ENCODE measurements at places on chromosomes 7 and 10. TPM values are rescaled to one million over a fixed set of nuclear protein-coding genes. Genes with fewer than 3 reads are reported as not detected.

Gene SHH
- not detected for total RNA-seq

Gene ATP6V0A4
- total RNA-seq, result not detected

Gene CNNM1
- total RNA-seq, result 0.22 TPM

Gene TDRD1
- total RNA-seq, result 1.2 TPM

Gene PROSER2
- 1.3 TPM for total RNA-seq

Gene FFAR4
- 0.08 TPM for total RNA-seq

Gene OR13A1
- not detected for total RNA-seq

- DNase-seq, result no peak
Measured at GRCh38 chr7:158824028-158824427, 5.3 kb downstream of the ESYT2 start.

DNA sequence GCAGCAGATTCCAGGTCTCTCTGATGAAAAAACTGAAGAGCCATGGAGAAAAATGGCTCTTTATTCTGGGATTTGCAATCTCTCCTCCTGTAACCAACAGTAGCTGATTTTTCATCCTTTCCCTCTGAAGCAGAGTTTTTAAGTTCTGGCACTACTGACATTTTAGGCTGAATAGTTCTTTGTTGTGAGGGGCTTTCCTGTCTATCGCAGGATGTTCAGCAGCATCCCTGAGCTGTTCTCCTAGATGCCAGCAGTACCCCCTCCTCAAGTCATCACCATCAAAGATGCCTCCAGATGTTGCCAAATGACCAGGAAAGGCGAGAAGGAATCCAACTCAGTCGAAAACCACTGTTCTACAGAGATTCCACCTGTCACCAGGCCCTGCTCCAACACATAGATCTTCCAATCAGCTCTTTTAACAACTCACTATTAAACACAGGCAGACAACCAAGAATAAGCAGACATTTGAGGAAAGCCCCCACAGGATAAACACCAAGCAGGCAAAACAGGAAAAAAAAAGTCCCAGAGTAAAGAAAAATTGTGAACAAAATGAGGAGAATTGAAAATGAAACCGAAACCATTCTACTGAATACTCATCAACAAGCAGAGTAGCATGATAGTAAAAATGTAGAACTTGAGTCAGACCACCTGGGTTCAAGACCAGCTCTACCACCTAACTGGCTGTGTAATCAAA, 124.8 kb downstream of the MPP7 start:
- no peak for DNase-seq

- DNase-seq, result peak; percentile 88
Measured at GRCh38 chr7:105353752-105354328, 34.9 kb downstream of the SRPK2 start.

GRCh38 chr10:104092749-104093148, 7.1 kb upstream of the COL17A1 start:
- no peak for DNase-seq

GRCh38 chr10:6669269-6669859, 89.3 kb upstream of the PRKCQ start:
- no peak for DNase-seq

- no peak for DNase-seq
Measured at GRCh38 chr10:32041290-32042028, 14.8 kb downstream of the KIF5B start.

DNA sequence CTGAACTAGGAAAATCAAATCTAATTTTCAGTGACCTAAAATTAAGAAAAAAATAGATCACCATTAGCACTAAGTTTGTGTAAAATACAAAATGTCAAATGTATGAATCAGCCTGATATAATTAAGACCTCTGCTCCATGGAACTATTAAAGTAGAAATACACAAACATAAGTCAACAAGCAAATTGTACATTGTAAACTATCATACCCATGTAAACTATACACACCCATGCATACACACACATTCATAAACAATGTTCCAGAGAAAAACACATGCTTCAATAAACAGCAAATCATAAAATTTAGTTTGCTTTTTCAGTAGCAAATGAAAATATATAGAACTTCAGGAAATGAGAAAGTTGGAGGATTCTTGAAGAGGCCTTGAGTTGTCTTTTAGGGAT, 199.7 kb upstream of the VSTM2A start:
- DNase-seq, result no peak

DNA sequence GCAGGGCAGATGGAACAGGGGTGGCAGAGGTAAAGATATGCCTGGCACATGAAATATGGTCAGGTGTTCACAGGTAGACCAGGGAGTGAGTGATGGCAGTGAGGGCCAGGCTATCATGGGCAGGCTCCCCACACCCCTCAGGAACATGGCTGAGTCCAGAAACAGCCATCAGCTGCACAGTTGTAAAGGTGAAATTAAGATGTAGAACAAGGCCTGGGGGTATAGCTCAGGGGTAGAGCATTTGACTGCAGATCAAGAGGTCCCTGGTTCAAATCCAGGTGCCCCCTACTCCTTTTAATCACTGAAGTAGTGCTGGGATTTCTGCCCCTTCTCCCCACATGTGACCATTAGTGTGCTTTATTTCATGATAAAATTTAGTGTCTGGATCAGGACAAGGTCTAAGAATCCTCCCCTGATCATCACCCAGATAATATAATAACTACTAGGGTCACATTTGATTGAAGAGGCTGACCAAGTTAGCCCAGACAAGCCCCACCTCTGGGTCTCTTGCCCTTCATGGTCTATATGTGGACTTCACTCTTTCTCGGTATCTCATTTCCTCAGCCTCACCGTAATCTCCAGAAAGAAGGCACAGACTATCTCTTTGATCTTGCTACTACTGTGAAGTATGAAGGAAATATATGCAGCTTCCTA, 69.0 kb downstream of the ZNF783 start:
- no peak for DNase-seq

DNA sequence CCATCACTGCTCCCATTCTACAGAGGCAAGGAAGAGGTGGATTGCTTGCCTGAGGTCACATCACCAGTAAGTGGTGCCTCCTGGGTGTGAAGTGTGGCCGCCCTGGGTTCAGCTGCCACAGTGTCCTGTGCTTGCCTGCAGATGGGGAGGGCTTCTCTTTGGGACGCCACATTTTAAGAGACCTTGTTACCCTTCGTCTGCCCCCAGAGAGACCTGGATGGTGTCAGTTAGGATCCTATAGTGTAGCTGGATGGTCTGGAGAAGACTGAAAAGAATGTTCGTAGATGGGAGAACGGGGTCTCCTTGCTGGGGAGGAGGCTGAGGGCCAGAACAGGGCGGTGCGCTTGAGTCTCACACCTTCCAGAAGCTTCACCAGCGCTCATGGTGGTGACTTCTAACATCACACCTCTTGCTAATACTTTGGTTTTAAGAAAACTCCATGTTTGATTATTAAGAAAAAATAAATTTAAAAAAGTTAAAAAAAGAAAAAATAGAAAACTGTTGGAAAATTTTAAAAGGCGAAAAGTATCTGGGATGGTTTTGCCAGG, 2.3 kb downstream of the DOCK1 start:
- DNase-seq, result no peak

DNA sequence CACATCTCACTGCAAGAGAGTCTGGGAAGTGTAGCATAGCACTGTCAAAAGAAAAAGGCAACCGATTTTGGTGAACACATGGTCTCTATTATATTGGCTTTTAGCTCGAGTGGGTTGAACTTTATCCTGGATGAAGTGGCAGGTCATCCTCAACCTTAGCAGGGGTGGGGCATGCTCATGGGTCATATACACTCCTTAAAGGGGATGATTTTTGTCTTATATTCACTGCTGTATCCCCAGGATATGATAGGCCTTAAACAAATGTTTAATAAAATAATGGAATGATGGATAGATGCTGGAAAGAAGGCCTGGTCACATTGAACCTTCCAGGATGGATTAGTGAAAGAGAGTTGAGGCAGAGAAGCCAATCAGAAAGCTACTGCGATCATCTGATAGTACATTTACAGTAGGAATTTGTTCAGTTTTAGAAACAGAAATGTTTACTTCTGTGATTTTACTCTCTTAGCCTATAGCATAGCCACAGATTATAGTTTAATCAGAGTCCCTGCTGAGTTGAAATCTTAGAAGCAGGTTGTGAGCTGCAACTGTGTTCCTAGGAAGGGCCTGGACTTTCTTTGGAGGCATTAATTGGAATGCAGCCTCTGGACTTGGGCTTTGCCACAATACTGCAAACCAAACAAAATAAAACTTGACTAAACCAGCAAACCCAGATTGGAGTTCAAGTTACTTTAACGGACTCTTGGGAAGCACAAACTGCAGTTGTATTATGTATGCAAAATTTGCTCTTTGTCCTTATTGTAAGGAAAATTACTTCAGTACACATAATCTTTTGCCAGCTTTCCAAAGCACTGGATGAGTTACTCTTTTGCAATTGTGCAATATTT, 138.3 kb downstream of the BMPER start:
- no peak for DNase-seq

DNA sequence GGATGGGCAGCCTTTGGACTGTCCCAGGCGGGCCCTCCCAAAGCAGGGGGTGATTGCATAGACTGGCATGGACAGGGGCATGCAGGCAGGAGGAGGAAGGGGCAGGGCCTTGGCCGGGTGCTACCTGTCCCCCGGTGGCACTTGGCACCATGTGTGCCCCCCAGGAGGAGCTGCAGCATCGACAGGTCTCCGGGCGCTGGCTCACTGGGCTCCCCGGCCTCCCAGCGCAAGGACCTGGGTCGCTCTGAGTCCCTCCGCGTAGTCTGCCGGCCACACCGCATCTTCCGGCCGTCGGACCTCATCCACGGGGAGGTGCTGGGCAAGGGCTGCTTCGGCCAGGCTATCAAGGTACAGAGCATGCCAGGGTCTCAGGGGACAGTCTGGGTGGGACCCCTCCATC, 23.2 kb downstream of the LIMK1 start:
- DNase-seq, result no peak

- DNase-seq, result no peak
Measured at GRCh38 chr7:85512790-85513189, 325.9 kb upstream of the SEMA3D start.

GRCh38 chr10:70605161-70605560, 2.6 kb upstream of the PRF1 start:
- DNase-seq, result no peak

DNA sequence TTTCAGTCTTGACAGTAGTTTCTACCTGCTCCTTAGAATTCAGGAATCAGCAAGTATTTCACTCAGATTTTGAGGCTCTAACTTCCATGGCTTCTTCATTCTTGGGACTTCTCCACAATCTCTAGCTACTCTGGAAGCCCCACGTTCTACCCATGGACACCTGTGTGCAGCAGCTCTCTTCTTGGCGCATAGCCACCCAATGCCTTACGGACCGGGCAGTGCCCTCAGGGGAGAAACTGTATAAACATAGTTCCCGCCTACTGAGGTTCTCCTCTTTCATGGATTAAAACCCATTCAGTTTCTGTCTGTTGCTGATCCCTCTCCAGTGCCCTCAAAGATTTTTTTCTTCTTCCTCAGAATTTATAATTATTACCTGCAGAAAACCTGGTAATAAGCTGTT, 177.1 kb downstream of the SORCS1 start:
- no peak for DNase-seq

DNA sequence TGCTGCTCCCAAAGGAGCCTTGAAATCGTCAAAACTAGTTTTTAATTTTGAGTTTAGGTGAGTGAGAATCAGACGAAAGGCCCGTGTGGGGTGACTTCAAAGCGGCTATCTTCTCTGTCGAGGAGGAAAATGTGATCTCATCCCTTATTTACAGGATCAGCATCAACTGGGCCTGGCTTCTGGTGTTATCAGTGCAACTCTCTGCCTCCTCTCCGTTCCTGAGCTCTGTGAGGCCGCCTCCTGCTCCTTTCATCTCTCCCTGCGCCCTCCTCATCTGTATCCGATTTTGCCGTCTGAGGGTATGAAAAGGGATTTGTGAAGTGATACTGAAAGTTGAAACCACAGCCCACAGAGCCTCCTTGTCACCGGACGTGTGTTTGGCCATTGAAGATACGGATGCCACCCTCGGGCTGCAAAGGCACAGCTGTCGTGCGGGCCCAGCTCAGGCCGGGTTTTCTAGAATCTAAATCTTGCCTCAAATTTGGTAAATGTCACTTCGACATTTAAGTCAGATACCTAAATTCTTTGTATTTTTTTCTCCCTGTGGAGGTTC, 408.7 kb upstream of the ADARB2 start:
- DNase-seq, result no peak

- DNase-seq, result no peak
Measured at GRCh38 chr7:37035631-37036030, 311.3 kb upstream of the AOAH start.

DNA sequence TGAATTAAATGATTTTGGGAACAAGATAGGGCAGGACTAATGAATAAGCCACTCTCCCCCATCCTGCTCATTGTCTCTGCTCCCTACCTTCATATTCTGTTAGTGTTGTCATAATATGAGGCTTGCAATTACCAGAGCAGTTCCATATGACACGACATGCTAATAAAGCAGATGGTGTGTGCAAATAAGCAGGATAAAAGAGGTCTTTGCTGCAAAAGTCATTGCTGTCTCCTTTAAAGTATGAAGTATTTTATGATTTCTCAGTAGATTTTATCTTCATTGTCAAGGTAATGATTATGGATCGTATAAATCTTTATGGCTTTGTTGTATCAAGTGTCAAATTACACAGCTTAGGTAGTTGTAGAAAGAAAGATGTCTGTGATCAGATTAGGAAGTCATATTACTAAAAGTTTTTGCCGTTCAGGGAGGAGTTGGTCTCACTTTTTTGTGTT, 114.8 kb downstream of the SDK1 start:
- no peak for DNase-seq

- no peak for DNase-seq
Measured at GRCh38 chr10:21534280-21534586, 201 bp downstream of the MLLT10 start.

- DNase-seq, result no peak
Measured at GRCh38 chr7:106400923-106401322, 116.1 kb upstream of the NAMPT start.

- DNase-seq, result no peak
Measured at GRCh38 chr10:6537770-6538169, 42.3 kb downstream of the PRKCQ start.

DNA sequence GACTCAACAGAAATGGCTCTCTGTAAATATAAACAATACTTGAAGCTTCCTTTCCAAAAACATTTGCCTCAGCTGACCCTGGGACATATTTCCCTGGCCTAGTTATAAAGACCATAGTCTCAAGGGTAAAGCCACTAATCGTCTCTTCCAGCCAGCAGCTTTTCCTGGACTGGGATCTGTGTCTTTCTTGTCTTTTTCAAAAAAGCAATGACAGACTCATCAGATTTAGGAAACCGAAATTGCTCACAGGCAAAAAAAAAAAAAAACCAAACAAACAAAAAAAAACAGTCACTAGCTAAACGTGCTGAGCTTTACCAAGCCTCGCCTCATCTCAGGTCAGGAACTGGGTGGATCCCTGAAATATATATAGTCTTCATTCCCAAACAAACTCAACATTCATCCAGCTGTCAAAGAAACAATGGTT, 23.5 kb downstream of the STN1 start:
- DNase-seq, result no peak
